ENCODE measurements at places on chromosomes 1 and 21.

DNA sequence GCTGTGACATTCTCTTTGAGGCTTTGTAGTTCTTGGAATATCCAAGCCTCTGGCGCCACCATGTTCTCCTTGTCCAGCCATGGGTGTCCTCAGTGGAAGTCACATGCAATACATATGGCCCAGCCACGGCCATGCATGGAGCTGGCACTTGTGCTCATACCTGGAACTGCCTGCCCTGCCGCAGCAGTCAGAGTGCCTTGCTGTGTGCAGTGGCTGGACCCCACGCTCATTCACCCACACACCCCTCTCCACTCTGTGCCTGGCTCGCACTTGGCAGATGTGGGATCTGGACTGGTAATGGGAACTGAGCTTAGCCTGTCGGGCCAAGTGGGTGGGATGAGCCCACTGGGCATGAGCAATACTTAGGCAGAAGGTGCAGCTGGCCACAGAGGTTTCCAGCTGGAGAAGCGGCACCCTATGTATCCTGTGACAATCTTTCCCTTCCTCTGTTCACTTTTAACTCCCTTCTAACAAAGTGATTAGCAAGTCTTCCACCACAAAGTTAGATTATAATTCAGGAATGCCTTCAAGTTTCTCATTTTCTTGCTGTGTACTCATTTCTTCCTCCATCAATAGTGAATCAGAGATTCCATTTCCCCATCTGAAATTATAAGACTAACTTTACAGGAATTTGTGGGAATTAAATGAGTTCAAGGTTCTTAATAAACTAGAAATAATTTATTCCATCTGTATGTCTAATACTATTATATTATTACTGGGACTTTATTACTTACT is 351.6 kb upstream of the NCAM2 start:
- DNase-seq: no peak

DNA sequence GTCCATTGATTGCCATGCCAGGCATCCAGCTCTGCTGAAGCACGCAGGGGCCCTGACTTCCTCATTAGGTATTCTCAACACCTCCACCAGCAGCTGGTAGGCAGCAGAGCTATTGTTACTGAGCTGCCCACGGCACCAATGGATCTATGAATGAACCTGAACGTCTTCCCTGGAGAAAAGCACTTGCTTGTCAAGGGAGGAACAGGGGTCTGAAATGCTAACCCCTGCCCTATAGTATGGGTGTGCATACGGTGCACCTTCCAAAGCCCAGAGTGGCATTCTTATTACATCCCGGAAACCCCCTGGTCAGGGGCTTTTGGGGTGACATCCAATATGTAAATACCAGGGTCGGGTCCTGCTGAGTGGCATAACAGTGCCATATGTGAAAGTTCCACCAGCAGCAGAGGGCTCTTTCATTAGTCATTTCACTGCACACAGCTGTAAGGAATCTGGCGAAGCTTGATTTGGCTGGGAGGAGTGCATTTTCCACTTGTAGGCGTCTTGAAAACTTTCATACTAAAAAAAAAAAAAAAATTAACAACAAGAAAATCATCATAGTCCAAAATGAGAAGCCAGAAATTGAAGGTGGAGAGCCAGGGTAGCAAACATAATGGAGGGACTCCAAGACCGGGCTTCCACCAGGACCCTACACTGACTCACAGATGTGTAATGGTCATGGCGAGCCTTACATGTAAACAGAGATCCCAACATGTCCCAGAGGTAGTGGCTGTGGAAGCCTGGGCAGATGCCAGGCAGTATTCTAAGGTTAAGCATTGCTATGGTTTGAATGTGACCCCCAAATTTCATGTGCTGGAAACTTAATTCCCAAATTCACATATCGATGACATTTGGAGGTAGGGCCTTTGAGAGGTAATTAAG is 58.8 kb upstream of the PRDX6 start:
- DNase-seq: no peak

GRCh38 chr1:88800382-88801051 is 90.8 kb downstream of the GTF2B start:
- peak; percentile 32 for DNase-seq

DNA sequence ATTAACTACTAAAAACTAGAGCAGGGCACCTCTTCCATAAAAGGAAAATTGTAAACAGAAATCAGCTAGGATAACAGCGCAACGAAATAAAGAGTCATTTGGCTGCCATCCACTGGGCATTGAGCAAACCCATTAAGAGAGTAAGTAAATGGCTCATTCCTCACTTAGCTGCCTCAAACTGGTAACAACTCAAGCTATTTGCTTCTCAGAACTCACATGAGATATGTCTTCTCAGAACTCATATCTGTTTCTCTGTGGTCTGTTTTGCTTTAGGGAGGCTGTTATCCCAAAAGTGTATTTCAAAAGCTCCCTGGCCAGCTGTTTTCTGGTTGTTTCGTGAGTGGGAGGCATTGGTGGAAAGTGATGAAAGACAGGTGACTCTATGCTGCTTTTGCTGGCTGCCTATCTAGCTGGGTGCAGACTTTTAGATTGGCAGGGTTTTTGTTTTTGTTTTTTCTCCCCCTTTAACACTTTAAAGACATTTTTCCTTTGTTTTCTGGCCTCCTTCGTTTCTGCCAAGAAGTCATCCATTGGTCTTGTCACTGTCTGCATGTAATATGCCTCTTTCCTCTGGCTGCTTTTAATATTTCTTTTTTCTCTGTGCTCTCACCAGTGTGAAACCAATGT is 269.2 kb upstream of the RGS18 start:
- DNase-seq: no peak

GRCh38 chr1:12617901-12618660 is at the start of gene DHRS3:
Gene DHRS3 (minus strand): TSS chr1:12618210. CDS start chr1:12617348, 862 bp downstream.
- peak; percentile 46 for DNase-seq
